Dermis blood vessel endothelial cell (primary cell): ENCODE measurements at places on chromosomes 6 and 20. TPM values are rescaled to one million over a fixed set of nuclear protein-coding genes. Genes with fewer than 3 reads are reported as not detected.
A peak's percentile ranks its signal among the peaks of the same experiment; 100 is the strongest.

DNA sequence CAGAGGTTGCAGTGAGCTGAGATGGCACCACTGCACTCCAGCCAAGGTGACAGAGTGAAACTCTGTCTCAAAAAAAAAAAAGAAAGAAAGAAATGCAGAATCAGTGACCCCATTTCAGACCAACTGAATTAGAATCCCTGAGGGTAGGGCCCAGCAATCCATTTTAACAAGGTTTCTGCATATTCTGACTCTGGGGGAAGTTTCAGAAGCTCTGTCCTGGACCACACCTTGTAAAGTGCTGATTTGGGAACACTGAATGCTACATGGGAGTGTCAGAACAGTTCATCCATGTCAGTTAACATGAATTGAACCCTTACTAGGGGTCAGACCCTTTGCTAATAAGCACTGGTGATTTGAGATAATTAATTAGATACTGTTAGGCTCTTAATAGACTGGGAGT is 52.0 kb downstream of the SNAP25 start:
- no peak for DNase-seq

C20orf144 gene
- 0.05 TPM in 1 of 2 replicates, not detected in the other for total RNA-seq

DNA sequence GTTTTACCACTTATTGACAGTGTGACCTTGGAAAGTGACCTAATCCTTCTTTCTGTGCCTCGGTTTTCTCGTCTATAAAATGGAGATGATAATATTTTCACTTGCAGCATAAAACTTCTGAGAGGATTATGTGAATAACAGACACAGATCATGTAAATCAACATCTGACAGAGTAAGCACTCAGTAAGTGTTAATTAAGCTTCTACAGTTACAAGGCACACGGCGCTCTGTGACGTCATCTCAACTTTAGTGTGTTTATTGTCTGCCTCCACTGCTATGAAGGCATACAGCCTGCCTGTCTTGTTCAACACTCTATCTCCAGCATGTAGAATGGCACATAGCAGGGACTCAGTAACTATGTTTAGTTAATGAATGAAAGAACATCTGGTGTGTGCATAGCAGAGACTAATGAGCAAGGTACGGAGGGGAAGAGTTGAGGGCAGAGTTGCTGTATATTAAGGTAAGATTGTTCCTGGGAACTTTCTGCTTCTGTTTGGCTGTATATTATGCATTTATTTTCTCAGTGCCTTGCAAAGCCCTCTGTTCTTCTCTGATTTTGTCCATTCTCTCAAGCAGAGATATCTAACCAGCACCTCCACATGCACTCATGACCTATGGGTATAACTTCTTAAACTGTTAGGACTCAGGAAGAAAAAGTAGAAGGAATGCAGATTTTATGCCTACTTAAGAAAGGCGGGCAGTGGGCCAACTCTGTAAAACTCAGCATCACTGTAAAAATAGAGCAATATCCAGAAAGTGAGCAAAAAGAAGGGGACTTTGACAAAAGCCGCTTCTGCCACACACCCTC is 66.4 kb upstream of the STMND1 start:
- DNase-seq = no peak

DNA sequence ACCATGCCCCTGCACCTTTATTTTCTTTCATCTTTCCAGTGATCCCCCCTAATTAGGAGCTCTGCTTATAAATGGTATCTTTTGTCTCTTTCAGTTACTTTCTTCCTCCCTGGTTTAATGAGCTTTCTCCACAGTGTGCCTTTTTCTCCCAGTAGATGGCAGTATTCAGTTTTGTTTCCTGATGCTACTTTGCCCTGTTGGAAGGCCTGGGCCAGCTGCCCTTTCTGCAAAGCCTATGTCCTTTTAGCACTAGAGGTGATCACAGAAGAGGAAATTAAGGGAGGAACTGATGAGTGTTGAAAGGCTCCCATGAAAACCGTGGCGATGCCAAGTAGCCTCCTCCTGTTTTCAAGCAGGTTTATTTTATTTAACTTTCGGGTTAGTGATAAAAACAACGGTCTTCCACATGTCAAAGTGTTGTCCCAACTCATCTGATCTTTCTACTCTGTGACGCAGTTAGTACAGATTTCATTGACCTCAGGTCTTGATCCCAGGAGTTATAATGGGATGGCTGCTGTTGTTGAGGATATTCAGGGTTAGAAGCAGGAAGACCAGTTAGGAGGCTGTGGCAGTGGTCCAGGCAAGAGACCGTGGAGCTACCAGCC is 184.2 kb upstream of the BMP2 start:
- peak; percentile 80 for DNase-seq

KHDC1L gene
- not detected in 2 replicates for total RNA-seq

- DNase-seq = no peak
Measured at GRCh38 chr20:53524589-53525312, 68.9 kb downstream of the ZNF217 start.

DNA sequence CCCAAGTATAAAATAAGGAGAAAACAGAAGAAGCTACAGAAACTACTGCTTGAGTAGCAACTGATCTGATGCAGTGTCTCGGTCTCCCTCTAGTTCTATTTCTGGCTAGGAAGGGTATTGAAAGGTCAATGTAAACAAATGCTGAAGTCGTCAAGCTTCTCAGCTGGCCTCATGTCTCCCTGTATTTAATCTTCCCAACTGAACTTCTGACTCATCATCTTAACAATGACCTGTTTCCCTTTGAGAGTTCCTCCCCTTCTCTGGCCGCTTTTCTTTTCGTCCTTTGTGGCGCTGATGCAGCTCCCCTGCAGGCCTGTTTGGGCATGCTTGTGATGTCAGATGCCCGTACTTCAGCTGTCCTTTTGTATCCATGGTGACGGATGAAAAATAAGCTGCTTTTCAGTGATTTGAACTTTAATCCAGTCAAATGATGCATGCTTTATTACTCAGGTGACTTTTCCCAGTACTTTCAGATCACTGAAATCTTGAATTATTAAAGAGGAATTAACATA is 7.8 kb upstream of the LCA5 start:
- peak; percentile 100 for DNase-seq

SRSF12 gene
- under 0.01 and 0.09 TPM in 2 replicates for total RNA-seq

GRCh38 chr6:118770835-118771234 is 119.4 kb upstream of the CEP85L start:
- no peak for DNase-seq

GRCh38 chr20:33470457-33470856 is 19.4 kb upstream of the CBFA2T2 start:
- no peak for DNase-seq
